ENCODE measurements at places on chromosomes 5 and 9.

DNA sequence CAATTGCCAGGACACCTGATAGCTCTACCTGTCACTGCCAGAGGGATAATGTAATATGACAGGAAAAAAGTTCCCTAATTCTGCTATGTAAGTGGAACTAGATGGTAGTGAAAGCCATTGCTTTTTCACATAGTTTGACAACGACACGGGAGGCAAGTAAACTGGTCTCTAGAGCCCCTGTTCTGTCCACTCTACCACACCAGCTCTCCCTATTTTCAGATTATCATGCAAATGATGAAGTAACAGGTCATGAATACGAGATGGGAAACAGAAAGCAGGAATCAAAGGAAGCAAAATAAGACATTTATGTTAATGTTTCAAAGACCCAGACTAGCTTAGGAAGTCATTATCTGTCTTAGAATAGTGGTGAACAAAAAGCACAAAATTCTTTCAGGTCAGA is 56.2 kb downstream of the TAF11L14 start:
- no peak for DNase-seq

GRCh38 chr9:5671711-5672353 is 42.9 kb downstream of the RIC1 start:
- no peak for DNase-seq

GRCh38 chr9:115349542-115349941 is 231.6 kb upstream of the TNC start:
- DNase-seq: no peak

DNA sequence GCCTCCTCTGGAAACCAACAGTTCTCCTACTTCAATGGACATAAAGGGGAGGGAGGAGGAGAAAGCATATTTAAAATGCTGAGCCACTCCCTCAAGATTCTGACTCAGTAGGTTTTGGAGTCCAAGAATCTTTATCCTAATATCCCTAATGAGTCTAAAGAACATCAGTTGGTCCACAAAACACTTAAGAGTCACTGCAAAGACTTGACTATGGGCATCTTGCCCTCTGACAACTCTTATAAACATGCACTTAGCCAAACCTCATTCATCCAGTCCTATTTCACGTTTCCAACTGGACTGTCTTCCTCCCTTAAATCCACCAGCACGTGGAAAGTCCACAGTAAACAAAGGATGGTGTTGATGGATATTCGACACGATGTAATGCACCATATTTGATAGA is 172.5 kb downstream of the FAM114A2 start:
- no peak for DNase-seq

GRCh38 chr5:74767579-74767913 is 497 bp downstream of the NSA2 start:
- peak; percentile 21 for DNase-seq

GRCh38 chr5:423626-424261 is 19.2 kb upstream of the EXOC3 start:
- DNase-seq: no peak

DNA sequence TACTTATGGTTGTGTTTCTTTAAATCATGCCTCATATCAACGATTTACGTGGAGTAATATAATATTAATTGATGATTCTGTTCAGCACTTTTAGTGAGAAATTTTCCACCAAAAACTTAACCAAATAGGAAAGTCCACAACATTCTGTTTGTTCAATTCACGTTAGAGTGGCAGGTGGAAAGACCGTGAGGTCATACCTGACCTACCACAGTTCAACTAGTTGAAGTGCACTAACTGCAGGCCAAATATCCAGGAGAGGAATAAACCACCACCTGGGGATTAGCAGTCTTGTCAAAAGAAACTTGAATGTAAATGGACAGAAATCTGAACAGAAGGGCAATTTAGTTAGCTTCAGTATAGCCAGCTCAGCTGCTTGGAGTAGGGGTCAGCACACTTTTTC is 577.7 kb downstream of the KIF4B start:
- DNase-seq: no peak

DNA sequence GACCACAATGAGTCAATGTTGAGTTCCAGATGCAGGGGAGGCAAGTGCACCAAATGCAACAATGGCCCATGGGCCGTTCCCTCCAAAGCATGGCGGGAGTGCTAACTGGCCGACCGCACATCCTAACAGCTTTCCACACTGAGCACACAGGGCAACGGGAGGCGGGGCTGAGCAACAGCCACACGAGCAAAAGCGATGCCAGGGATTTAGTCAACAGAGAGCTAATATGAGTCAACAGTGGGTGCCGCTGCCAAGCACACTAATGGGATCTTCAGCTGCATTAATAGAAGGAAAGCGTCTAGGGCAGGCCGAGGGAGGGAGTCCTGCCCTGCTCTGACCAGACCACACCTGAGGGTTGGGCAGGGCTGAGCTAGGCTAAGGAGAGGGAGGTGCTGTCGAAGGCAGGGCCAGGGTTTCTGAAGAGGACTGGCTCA is 4.6 kb downstream of the EPB41L4B start:
- DNase-seq: no peak

- DNase-seq: no peak
Observed at GRCh38 chr5:99814321-99815063, 720.7 kb upstream of the FAM174A start.

- DNase-seq: no peak
Observed at GRCh38 chr5:82766206-82766605, 311.0 kb downstream of the TMEM167A start.

DNA sequence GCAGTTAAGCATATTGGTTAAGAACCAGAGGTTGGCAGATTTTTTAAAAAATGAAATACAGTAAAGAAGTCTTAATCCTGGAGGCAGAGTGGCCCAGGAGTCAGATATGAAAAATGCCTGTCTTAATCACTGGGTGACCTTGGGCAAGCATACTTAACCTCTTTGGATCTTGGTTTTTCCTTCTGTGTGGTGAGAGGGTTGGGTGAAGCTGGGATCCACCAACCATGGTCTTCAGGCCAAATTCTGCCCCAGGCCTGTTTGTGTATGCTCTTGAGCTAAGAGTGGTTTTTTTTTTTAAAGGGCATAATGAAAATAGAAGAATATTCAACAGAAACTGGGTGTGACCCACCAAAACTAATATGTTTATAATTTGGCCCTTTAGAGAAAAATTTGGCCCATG is 20.0 kb upstream of the TEX48 start:
- DNase-seq: no peak

GRCh38 chr5:127944125-127944524 is 139.4 kb upstream of the SLC12A2 start:
- no peak for DNase-seq

- no peak for DNase-seq
Observed at GRCh38 chr9:4116723-4117460, 183.0 kb downstream of the GLIS3 start.
